ENCODE measurements at places on chromosomes 2 and 18. TPM values are rescaled to one million over a fixed set of nuclear protein-coding genes. Genes with fewer than 3 reads are reported as not detected.

Gene SPATA3
- not detected for total RNA-seq

Gene SPHKAP
- not detected for total RNA-seq

Gene MYO5B
- total RNA-seq: 11.8 TPM

Gene CFC1
- not detected for total RNA-seq

Gene SKOR2
- total RNA-seq: not detected

Gene ZAP70
- total RNA-seq: not detected

Gene OTOS
- total RNA-seq: not detected

Gene MTA3
- 30.6 TPM for total RNA-seq

Gene TBR1
- total RNA-seq: 0.09 TPM

Gene FAM237A
- not detected for total RNA-seq
